Activated CD4-positive, alpha-beta T cell treated with anti-CD3 and anti-CD28 coated beads for 24 hours (primary cell): ENCODE measurements at places on chromosomes 12 and 14.

- no peak for DNase-seq
Observed at GRCh38 chr14:102097441-102098135, 10.7 kb upstream of the HSP90AA1 start.

DNA sequence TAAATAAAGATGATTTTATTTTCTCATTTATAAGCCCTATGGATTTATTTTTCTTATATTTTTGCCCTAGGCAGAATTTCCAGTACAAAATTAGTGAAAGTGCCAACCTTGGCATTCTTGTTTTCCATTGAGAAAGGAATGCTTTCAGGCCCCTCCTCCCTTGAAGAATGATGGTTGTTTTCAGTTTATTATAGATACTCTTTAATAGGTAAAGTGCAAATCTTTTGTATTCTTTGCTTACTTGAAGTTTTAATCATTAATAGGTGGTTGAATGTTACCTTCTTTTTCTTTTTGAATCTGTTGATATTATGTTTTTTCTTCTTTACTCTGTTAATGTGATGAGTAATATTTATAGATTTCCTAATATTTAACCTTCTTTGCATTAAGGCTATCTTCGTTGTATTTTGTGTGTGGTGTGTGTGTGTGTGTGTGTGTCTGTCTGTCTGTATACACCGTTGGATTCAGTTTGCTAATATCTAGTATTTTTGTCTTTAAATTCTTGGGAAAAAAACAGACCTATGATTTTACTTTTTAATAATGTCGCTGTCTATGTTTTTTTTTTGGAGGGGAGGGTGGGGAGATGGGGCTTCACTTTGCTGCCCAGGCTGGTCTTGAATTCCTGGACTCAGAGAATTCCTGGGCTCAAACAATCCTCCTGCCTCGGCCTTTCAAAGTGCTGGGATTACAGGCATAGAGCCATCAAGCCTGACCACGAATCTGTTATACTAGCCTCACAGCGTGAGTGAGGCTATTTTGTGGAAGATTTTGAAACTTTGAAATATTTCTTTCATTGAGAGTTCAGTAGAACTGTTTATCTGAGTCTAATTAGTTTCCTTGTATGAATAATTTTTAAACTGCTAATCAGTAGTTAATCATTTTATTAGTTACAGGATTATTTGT, 13.5 kb downstream of the SRGAP1 start:
- no peak for DNase-seq

DNA sequence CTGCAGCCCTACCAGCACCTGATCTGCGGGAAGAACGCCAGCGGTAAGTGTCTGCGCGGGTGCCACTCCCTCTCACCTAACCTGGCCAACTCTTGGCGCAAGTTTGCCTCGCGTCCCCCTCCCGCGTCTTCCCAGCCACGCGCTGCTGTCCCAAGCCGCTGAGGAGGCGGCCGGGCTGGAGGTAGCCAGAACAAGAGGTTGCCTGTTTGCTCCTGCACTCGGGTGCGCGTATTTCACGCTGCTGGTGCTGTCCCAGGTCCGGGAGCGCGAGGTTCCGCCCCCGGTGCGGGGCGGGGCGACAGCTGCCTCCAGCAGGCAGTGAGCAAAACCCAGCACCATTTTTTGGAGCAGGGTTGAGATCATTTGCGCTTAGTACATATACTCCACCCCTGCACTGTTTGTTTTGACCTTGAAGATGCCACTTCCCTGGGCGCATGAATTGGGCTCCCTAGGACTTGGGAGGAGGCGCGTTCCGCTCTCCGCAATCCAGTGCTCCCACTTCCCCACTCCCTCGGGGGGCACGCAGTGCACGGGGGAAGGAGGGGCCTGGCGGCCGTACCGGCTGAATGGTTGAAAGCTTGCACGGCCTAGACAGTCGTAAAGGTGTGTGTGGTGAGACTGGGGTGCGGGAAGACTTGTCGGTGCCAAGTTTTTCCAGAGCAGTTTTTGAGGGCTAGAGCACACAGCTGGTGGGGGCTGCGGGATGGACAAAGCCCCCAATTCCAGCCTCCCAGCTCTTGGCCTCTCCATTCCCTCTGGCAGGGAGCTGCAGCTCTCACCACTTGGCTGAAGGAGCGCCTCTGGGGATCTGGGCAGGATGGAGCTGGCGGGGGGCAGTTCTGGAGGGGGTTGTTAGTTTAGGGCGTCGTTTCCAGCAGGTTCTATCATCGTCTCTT, 226.9 kb upstream of the CRY1 start:
- peak; percentile 71 for DNase-seq

DNA sequence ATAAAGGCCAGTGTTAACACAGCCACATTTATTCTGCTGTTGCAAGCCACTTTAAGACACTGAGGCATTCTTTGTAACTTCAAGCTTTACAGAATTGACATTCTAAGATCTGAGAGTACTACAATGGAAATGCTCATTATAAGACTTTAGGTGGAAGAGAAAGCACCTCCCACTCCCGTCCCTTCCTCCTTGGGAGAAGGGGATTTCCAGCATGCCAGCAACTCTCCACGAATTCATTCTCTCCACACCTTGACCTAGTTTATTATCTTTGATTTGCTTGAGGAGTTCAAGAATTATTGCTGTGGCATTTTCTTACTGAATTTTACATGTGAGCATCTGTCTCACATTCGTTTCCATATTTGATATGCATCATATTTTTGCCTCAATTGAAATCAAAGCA, 644.4 kb upstream of the MIS18BP1 start:
- no peak for DNase-seq

DNA sequence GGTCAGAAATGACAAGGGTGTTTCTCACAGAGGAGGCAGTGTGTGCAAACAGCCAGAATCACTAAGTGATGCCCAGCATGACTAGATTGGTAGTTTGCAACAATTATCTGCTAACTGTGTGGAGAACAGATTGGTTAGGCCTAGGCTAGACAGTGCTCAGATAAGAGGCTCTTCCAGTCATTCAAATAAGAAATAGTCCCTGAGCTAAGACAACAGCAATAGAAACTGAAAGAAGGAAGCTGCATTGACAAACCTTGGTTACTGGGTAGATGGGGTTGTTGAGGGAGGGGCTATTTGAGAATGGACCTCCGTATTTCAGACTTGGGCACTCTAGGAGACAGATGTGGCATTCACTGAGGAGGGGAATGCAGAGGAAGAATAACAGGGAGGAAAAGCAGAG, 255.0 kb upstream of the NPAS3 start:
- DNase-seq, result no peak

- peak; percentile 51 for DNase-seq
Observed at GRCh38 chr14:91349481-91350074, 68.0 kb downstream of the CCDC88C start.

GRCh38 chr12:26976687-26977086, 37.5 kb downstream of the TM7SF3 start:
- no peak for DNase-seq

GRCh38 chr12:94851396-94852028, 152.0 kb downstream of the NDUFA12 start:
- no peak for DNase-seq

- DNase-seq, result peak; percentile 3
Observed at GRCh38 chr12:118103601-118104382, at the start of gene VSIG10. TSS of gene VSIG10 (minus strand) at chr12:118104011. CDS start at chr12:118103671, 340 bp downstream.

DNA sequence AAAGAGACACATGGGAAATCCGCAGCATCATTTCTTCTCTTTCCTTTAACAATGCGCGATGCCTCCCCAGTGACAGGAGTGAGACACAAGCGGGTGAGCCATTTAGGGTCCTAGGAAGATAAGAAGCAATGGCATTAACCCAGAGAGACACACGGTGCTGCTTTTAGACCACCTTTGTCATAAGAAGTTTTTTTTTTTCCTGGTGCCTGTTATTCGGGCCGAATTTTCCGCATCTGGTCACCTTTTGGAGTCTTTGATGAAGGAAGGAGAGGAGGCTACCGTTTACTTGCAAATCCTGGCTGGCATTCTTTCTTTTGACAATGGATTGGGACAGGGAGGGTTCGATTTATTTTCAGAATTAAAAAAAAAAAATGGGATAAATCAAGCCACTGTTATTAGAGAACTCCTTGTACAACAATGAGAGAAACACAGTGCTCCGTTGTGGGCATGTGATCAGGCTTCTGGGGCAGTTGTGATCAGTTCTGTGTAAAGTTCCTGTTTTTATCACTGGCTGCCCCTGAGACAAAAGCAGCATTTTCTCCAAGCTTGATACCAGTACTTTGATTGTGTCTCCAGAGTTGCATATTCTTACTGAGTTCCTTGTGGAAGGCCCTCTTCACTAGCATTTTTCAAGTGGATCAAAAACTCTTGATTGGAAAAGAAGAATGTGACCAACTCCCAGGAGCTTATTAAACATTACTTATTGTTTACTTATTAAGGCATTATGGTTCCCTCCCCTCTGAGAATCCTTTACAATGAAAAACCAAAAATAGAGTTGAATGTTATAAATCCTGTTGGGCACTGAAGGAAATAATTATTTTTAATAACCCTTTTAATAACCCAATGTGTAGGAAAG, 1.1 kb downstream of the DIP2B start:
- DNase-seq, result no peak

GRCh38 chr12:14403293-14403692, 37.8 kb downstream of the ATF7IP start:
- no peak for DNase-seq

DNA sequence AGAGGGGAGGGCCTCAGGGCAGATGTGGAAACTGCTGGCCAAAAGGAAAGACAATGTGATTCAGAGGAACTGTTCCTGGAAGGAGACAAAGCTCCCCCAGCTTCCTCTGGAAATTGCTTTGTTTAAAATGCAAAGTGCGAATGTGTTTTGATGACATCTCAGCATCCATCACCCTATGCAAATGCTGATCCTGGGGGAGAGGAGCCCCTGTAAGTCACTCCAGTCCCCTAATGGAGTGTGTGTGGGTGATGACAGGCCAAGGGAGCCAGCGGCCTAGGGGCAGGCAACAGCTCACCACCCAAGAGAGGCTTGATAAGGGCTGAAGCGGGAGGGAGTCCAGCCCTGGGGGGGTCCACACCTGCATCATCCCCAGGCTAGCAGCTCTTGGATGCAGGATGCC, 134.2 kb downstream of the ESRRB start:
- DNase-seq, result no peak

- DNase-seq, result no peak
Observed at GRCh38 chr12:132061197-132061596, 82.9 kb downstream of the DDX51 start.

- DNase-seq, result no peak
Observed at GRCh38 chr14:55900749-55901148, 217.5 kb upstream of the PELI2 start.

- DNase-seq, result no peak
Observed at GRCh38 chr14:29156096-29156495, 389.5 kb downstream of the FOXG1 start.

DNA sequence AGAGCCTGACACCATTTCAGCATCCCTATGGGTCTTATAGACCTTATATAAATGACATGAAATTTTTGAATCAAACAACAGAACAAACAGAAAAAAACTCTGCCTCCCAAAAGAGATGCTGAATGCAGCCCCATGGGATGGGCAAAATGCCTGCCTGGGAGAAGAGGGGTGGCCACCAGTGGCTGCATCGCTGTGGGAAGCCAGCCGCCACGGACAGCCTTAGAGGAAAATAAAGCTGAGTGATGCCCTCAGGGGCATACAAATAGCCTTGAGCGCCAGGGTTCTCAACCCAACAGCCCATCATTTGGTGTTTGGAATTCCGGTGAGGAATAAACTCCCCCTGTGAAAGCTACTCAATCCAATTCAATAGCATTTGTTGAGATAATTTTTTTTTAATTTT, 22.9 kb downstream of the SYNE3 start:
- no peak for DNase-seq

- DNase-seq, result no peak
Observed at GRCh38 chr12:2317772-2318171, 265.0 kb downstream of the CACNA1C start.

DNA sequence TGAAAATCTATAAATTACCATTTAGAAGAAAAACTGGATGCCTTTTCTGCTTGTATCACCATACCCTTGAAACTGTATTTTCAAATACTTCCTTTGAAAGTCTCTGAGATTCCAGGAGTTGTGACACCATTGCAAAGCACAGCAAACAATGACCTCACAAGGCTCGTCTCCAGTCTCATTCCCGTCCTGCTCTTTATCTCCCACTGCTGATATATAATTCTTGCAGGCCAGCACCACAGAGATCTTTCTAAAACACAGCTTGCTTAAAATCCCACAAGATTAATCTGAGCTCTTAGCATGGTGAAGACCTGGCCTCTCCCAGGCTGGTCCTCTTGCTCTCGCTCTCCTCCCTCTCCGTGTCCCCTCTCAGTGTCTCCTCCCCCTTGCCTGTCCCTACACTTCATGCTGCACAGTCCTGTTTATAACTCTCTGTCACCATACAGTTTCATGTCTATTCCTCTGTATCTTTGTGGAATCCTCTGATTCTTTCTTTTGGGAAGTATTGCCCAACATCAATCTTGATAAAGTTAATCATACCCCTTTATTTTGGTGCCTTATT, 51.8 kb downstream of the ZFYVE21 start:
- no peak for DNase-seq

DNA sequence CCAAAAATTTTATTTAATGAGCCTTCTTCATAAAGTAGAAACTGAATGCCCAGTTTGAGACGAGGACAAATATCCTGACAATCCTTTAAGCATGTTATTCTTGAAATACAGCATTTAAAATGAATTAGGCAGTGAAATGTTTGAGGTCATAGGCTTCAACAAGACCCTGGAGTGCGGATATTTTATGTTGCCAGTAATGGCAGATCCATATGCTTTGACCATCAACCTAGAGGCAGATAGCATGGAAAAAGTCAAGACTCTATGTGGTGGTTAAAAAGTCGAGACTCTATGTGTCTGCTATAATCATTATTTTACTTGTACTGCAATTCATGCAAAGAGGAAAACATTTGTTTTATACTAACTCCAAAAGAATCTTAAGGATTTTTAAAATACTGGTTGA, 2.0 kb upstream of the MAP4K5 start:
- no peak for DNase-seq

DNA sequence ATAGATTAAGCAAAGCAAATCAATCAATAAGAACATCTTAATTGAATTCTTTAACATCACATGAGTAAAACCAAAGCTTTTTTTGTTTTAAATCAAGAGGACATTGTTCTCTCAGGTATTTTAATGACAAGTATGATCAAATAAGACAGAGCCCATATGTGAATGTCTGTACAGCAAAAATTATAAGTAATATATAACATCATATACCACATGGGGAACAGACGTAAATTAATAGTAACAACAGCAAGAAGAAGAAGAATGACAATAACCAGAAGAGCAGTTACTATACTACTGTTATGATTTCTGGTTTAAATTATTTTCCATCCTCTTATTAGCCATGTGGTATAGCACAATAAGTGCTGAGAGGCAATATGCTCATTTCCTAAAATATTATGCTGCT, 335.5 kb downstream of the ADAMTS20 start:
- no peak for DNase-seq

- no peak for DNase-seq
Observed at GRCh38 chr12:7645395-7646177, 20.1 kb downstream of the APOBEC1 start.

GRCh38 chr12:581321-581720, 81.9 kb downstream of the NINJ2 start:
- no peak for DNase-seq

DNA sequence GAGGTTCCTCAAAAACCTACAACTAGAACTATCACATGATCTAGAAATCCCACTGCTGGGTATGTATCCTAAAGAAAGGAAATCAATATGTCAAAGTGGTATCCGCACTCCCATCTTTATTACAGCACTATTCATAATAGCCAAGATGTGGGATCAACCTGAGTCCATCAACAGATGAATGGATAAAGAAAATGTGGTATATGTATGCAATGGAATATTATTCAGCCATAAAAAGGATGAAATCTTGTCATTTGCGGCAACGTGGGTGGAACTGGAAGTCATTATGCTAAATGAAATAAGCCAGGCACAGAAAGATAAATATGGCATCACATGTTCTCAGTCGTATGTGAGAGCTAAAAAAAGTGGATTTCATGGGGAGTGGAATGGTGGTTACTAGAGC, 77.5 kb upstream of the DIO3 start:
- DNase-seq, result no peak

GRCh38 chr12:129394177-129394825, 509.5 kb downstream of the TMEM132D start:
- no peak for DNase-seq
